ENCODE measurements at places on chromosomes 6 and 20.

GRCh38 chr6:131412960-131413830, 159.8 kb upstream of the ARG1 start:
- no peak for DNase-seq

GRCh38 chr6:25916789-25917490, 13.6 kb downstream of the SLC17A2 start:
- DNase-seq, result no peak

DNA sequence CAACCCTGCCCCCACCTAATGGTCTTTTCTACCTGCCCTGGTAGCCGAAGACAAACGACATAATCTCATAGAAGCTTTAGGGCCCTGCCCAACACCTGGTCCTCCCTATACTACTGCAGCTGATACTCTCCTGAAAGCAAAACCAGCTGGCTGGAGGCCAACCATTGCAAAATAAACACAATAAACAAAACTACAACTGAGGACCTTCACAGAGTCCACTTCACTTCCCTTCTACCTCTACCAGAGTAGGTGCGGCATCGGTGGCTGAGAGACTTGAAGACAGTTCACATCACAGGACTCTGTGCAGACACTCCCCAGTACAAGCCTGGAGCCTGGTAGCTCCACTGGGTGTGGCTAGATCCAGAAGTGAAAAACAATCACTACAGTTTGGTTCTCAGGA, 476.2 kb downstream of the MMUT start:
- no peak for DNase-seq

DNA sequence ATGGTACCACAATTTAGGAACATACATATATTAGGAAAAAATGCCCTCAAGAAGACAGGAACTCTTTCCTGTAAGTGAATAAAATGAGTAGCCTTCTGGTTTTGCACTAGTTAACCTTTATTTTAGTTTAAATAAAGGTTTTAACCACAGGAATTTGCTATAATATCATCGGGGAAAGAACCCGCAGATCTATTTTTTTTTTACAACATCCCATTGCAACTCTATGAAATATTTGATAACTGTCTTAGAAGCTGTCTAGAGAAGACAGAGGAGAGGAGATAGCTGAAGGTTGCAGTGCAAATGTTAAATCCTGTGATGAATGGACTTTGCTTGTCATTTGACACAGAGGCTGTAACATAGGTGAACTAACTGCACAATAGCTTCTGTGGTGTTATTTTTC, 69.5 kb downstream of the TINAG start:
- DNase-seq, result no peak

DNA sequence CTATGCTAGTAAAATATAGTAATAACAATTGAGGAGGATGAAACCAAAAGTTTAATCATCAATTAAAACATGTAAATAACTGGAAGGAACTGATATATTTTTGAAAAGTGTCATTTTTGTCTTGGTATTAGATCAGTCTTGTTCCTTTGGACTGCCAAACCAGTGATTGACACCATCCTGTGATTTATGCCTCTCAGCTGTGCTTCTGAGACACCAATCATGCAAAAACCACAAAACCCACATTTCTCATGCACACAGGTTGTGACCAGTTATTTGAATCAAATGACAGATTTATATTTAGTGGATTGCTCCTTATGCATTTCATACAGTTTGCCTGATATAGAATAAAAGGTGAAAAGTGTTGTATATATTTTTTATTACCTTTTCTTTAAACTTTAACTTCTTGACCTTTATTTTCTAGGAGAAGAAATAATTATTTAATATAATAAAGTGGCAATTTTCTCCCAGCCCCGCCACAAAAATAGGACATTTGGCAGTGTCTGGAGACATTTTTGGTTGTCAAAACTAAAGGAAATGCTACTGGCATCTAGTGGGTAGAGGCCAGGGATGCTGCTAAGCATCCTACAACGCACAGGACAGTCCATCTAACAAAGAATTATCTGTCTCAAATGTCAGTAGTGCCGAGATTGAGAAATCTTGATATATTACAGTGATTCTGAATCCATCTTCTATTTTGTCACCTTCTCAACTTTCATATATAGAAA, 383.6 kb downstream of the BCKDHB start:
- DNase-seq, result no peak

DNA sequence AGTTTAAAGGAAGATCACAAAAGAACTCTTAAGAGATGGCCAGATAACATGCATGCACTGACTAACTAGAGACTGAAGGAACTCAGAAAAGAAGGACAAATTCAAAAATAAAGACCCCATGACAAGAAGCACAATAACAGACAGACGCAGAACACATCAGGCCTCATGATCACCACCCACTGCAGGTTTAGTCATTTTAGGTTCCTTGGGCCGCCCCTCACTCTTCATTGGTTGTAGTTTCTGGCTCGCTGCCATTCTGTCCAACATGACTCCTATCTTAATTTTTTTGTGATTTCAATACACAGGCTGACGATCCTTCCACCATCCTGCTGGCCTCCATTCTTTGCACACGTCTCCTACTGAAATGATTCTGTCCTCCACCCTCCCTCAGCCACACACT, 21.6 kb downstream of the STX7 start:
- DNase-seq, result no peak

GRCh38 chr6:158548418-158549161, 11.3 kb upstream of the TMEM181 start:
- no peak for DNase-seq

GRCh38 chr6:152669895-152670294, 27.8 kb upstream of the MYCT1 start:
- DNase-seq, result no peak

DNA sequence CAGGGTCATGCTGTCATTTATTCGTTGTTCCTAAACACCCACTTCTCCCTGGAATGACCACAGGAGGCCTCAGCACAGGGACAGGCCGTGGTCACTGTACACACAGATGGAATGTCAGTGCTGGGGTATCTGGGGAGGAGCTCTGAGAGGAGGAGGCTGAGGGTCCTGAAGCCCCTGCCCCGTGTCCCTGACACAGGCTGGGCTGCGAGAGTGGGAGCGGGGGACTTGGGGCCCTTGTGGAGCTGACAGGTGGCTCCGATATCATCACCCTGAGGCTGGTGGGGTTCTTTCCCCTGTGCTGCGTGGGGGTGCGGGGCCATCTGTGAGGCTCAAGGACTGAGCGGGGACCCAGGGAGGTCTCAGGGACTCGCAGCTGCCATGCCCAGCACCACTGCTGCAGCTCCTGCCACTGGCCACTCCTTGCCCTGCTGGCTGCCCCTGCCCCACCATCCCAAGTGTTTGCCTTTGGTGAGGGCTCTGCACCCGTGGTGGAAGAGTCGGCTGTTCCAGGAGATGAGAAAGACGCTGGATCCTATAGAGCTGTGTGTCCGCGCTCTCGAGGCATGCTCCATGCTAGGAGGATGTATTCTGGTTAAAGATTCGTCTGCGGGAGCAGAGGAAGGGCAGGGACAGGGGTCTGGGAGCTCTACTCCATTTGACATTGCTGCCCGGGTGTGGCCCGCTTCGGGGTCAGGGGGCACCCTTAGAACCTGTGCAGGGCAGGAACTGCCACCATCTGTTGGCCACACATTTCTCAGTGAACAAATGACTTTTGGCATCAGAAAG, 18.9 kb downstream of the NPEPL1 start:
- peak; percentile 41 for DNase-seq
